CD4-positive, CD25-positive, alpha-beta regulatory T cell (primary cell): ENCODE measurements at places on chromosomes 6 and 20. TPM values are rescaled to one million over a fixed set of nuclear protein-coding genes. Genes with fewer than 3 reads are reported as not detected.

- DNase-seq: no peak
These were observed 1.9 kb downstream of the TAB2 start for GRCh38 chr6:149319422-149319821.

THEMIS gene
- polyA plus RNA-seq: 14.4 TPM

- DNase-seq: no peak
These were observed 750.4 kb downstream of the QKI start for GRCh38 chr6:164164876-164165275.

GPR6 gene
- polyA plus RNA-seq: not detected

GCM1 gene
- polyA plus RNA-seq: 0.09 TPM

DNA sequence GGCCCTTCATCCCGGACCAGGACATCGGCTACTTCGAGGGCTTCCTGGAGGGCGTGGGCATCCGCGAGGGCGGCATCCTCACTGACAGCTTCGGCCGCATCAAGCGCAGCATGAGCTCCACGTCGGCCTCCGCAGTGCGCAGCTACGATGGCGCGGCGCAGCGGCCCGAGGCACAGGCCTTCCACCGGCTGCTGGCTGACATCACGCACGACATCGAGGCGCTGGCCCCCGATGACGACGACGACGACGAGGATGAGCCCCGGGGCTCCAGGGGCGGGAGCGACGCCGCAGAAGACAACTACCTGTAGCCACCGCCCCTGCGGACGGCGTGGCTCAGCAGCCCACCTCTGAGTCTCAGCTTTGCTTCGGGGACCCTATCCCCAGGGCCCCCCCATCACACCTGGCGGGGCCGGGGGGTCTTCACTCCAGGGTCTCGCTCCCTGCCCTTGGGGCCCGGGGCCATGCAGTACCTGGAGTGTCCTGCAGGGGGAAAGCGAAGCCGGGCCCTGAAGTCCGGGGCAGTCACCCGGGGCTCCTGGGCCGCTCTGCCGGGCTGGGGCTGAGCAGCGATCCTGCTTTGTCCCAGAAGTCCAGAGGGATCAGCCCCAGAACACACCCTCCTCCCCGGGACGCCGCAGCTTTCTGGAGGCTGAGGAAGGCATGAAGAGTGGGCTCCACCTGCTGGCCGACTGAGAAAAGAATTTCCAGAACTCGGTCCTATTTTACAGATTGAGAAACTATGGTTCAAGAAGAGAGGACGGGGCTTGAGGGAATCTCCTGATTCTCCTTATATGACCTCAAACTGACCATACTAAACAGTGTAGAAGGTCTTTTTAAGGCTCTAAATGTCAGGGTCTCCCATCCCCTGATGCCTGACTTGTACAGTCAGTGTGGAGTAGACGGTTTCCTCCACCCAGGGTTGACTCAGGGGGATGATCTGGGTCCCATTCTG, 20.8 kb upstream of the HCK start:
- peak; percentile 34 for DNase-seq

AIF1 gene
- 38.8 TPM for polyA plus RNA-seq

GRCh38 chr20:16261733-16262273, 311.4 kb downstream of the KIF16B start:
- no peak for DNase-seq

DNA sequence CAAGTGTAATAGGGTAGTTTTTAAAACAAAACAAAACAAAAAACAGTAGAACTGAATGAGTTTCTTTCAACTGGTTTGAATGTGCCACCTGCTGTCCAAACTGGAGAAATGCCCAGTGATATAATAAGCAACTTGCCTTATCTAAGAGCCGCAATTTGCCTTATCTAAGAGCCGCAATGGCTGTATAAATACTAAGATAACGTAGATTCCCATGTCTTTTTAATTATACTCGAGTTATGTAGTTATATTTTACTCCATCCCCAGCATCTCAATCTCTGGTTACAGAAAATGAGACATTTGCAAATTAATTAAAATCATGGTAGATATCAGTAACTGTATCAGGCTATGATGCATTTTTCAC, 67.2 kb downstream of the RPP40 start:
- DNase-seq: no peak

OR12D2 gene
- not detected for polyA plus RNA-seq

DNA sequence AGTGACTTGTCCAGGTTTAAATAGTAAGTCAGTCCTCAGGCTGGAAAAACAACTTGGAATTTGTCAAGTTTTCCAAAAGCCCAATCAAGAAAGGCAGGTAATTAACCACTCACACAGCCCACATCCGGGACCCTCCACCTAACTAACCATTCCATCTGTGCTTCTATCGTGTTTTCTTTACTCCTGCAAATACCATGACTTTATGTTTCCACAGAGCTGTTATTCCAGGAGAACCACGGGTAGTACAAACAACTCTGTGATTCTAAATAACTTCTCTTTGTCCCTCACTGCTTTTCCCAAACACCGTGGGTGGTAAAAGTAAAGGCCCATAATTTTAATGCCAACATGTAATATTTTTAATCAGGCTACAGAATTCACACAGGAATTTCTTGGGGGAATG, 49.6 kb upstream of the NT5E start:
- no peak for DNase-seq

LINC00237 gene
- polyA plus RNA-seq: not detected

DNA sequence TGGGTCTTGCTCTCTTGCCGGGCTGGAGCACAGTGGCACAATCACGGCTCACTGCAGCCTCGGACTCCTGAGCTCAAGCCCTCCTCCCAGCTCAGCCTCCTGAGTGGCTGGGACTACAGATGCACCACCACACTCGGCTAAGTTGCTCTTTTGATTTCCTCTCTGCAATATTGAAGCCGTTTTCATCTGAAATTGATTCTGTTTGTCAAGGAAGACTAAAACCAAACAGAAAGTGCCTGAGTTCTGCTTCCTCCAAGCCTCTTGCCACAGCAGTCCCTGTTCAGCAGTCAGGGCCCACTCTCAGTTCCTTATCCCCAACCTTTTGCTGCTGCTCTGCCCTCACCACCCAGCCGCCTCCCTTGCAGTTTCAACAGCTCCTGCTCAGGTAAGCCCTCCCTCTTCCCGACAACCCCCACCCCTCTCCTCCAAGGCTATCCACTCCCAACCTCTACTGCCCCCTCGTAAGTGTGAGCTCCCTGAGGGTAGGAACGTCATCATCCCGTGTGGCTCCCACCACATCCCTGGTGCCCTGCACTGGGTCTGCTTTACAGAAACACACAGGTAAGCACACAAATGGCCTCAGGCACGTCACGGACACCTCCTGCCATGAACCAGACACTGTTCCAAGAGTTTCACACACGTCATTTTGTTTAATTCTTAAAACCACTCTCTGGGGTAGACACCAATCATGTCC, 70.7 kb upstream of the TAB2 start:
- DNase-seq: no peak

DNA sequence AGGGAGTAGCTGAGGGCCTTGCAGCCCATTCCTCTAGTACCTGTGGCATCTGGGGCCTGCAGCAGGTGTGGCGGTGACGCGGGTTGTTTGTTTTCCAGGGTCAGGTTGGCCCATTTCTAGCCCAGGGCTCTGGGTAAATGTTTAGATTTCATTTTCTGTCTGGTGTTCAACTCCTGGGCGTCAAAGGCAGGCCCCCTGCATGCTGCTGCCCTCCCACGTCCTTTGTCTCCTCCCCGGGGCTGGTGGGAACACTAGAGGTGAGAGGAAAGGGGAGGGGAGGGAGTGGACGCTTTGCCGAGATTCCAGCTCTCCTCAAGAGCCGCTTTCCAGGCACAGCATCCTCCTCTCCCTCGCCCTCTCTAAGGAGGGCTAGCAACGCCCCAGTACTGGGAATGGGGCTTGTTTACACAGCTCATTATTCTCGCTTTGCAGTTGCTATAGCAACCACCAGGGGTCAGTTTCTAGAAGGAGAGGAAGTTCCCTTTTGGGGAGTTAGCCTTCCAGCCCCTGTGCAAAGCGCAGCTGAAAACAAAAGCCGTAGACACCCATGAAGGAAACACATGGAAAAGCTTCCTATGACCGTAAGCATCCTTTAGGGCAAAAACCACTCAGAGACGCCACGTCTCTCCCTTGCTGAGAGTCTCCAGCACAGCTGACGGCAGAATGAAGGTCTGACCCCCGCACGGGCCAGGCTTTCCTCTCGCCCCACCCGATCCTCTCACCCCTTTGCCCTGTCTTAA, 170.6 kb downstream of the LY86 start:
- DNase-seq: no peak

- DNase-seq: no peak
These were observed 1108.1 kb downstream of the GRIK2 start for GRCh38 chr6:102501615-102502014.

GRCh38 chr20:58991715-58992114, 10.7 kb downstream of the NELFCD start:
- DNase-seq: no peak

DNA sequence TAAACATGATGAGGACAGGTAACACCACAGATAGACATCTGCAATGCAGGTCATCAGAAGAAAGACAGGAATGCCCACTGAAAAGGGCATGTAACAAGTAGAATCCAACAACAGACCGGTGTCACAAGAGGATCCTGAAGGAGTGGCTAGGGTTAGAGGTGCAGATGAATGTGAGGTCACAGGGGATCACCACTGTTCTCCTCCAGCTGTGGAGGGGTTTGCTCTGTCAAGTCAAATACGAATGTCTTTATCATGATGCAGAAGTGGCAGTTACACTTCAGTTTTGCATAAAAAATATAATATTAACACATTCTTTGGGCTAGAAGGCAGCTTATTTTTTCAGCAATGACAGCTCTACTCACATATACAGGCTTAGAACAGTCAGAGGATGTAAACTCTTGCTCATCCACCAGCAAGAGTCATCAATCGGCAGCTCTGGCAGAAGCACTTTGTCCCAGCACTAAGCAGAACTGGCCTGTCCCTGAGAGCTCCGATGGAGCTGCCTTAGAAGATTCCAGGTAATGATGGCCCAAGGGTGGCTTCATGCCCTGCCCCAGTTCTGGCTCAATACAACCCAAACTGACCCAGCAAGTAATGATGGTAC, 130.4 kb upstream of the TRAF3IP2 start:
- no peak for DNase-seq

GRCh38 chr6:163963205-163964120, 548.9 kb downstream of the QKI start:
- DNase-seq: no peak

LAMA5 gene
- polyA plus RNA-seq: not detected

GPX5 gene
- not detected for polyA plus RNA-seq

GRCh38 chr20:1631309-1632151, 11.7 kb upstream of the SIRPB1 start:
- DNase-seq: no peak

- no peak for DNase-seq
These were observed 610.3 kb downstream of the RNF144B start for GRCh38 chr6:18997375-18997826.

- no peak for DNase-seq
These were observed 541.1 kb downstream of the HAO1 start for GRCh38 chr20:7399114-7399513.

CABLES2 gene
- polyA plus RNA-seq: 1.2 TPM

CNKSR3 gene
- not detected for polyA plus RNA-seq

TCF21 gene
- not detected for polyA plus RNA-seq

DNA sequence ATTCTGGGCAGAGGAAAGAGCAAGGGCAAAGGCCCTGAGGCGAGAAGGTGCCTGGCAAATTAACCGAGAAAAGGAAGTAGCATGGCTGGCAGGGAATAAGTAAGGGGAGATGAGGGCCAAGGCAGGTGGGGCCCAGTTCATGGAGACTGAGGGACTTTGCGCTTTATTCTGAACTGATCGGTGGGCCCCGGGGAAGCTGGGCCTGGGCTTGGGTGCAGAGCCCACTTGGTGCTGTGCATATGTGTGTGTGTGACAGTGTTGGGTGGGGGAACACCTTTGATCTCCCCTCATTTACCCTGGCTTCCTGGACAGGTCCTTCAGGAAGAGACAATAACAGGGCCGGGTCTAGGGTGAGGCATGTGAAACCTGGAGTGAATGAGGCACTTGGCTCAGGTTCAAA, 2.9 kb upstream of the MDFI start:
- DNase-seq: no peak

- DNase-seq: no peak
These were observed 342.0 kb downstream of the SOX4 start for GRCh38 chr6:21935561-21936028.

DNA sequence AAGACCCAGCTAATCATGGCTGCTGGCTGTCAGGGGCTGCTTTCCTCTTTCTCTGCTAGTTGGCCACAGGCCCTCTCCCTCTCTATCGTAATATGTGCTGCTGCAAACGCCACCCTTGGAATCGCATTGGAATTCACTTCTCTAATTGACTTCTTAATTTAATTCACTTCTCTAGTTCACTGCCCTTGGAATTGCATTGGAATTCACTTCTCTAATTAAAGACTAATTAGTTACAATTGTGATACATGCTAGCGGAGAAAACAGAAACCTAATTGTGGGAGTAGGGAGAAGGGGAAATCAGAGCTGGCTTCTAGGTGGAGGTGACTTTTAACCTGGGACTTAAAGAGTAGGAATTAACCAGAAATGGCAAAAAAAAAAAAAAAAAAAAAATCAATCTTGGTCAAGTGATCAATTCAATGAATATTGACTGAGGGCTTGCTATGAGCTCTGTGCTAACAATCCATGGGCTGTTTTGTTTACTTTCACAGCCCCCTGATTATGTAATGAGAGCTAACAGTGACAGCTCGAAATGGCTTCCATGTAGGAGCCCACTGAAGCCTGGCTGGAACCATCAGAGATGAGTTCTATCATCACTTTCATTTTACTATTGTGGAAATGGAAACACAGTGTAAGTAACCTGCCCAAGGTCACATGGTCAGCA, 11.3 kb downstream of the ZFP64 start:
- no peak for DNase-seq

DNA sequence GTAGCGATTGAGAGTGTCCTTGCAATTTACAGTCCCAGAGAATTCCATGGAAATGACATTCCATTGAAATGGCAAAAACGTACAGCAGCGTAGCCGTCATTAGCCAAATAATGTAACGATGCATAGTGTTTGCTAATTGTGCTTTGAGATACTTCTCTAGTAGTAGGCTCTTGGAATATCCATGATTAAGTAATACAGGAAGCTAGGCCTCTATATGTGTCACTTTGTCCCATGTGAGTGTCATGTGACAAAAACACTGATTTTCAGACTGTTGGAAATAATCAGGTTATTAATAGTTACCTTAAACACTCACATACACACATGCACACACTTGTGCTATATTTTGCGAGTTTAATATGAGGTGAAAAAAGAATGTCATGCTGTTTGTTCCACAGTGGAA, 35.2 kb downstream of the SLX4IP start:
- no peak for DNase-seq

OOEP gene
- polyA plus RNA-seq: 1.1 TPM

- DNase-seq: no peak
These were observed 97.4 kb downstream of the EPB41L2 start for GRCh38 chr6:130965656-130966055.
